ENCODE measurements at places on chromosomes 5 and 9. TPM values are rescaled to one million over a fixed set of nuclear protein-coding genes. Genes with fewer than 3 reads are reported as not detected.
A peak's percentile ranks its signal among the peaks of the same experiment; 100 is the strongest.

- H3K27me3 ChIP-seq, result peaks cover 5% of the 10 kb centered on the region
- no peak overlapping the region for H3K27ac ChIP-seq
- no peak for DNase-seq
- H3K4me1 ChIP-seq, result no peaks in the 10 kb centered on the region
- no peaks in the 10 kb centered on the region for H3K36me3 ChIP-seq
- no peak overlapping the region for H3K4me3 ChIP-seq
Measured at GRCh38 chr5:83683836-83684235, 36.8 kb downstream of the HAPLN1 start.

DNA sequence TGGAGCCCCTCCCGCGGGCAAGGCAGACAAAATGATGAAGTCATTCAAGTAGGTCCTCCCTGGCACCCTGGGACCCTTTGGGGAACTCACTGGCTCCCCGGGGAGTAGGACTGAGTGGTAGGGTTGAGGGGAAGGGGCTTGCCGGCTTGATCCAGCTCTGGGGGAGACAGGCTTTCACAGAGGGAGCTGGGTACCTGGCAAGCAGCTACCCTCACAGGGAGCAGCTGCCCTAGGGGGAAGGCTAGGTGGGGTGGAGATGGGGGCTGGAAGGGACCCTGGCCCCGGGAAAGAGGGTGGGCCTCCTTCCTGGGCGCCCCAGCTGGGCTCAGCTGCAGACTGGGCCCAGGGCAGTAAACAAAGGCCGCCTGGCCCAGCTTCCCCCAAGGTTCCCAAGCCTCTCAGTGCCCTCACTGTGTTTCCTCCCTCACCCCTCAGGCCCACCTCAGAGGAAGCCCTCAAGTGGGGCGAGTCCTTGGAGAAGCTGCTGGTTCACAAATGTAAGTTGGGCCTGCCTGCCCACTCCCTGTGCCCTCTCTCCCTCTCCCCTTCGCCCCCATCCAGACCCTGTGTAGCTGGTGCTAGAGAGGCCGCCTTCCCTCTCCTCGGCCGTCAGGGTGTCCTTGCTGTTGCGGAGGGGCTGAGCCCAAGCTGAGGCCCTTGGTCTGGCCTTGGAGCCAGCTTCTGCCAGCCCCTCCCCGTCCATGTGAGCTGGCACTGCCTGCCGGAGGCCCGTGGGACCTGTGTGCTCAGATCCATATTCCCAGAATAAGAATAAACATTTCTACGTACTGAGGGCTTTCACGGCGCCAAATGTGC is 131.2 kb downstream of the RGS3 start:
- no peak for DNase-seq
- H3K4me3 ChIP-seq, result no peak overlapping the region
- no peaks in the 10 kb centered on the region for H3K36me3 ChIP-seq
- peaks cover 23% of the 10 kb centered on the region for H3K4me1 ChIP-seq
- no peaks in the 10 kb centered on the region for H3K27me3 ChIP-seq

GRCh38 chr9:77469515-77470231 is 178.4 kb downstream of the GNA14 start:
- no peak for DNase-seq
- H3K27ac ChIP-seq, result no peak overlapping the region
- no peaks in the 10 kb centered on the region for H3K36me3 ChIP-seq
- H3K4me1 ChIP-seq, result peaks cover 10% of the 10 kb centered on the region
- H3K27me3 ChIP-seq, result peaks cover 5% of the 10 kb centered on the region
- no peak overlapping the region for H3K4me3 ChIP-seq

GRCh38 chr9:75941577-75942311 is 51.3 kb downstream of the PCSK5 start:
- H3K4me1 ChIP-seq, result peaks cover 22% of the 10 kb centered on the region
- no peaks in the 10 kb centered on the region for H3K27me3 ChIP-seq
- H3K27ac ChIP-seq, result no peak overlapping the region
- DNase-seq, result no peak
- no peak overlapping the region for H3K4me3 ChIP-seq
- H3K36me3 ChIP-seq, result peaks cover 3% of the 10 kb centered on the region

GRCh38 chr5:37448941-37449340 is 69.8 kb downstream of the WDR70 start:
- DNase-seq, result no peak
- peaks cover 6% of the 10 kb centered on the region for H3K4me1 ChIP-seq
- H3K27ac ChIP-seq, result no peak overlapping the region
- no peak overlapping the region for H3K4me3 ChIP-seq
- peaks cover 25% of the 10 kb centered on the region for H3K36me3 ChIP-seq
- no peaks in the 10 kb centered on the region for H3K27me3 ChIP-seq

- H3K4me1 ChIP-seq, result peaks cover 63% of the 10 kb centered on the region
- peak overlapping the region; percentile 95 for H3K27ac ChIP-seq
- H3K27me3 ChIP-seq, result no peaks in the 10 kb centered on the region
- H3K36me3 ChIP-seq, result peaks cover 6% of the 10 kb centered on the region
Measured at GRCh38 chr9:33167972-33168461, 881 bp upstream of the B4GALT1 start.

GRCh38 chr5:108421713-108422112 is 39.8 kb upstream of the FBXL17 start:
- no peak overlapping the region for H3K27ac ChIP-seq
- no peak for DNase-seq
- H3K36me3 ChIP-seq, result no peaks in the 10 kb centered on the region
- H3K4me3 ChIP-seq, result no peak overlapping the region
- H3K4me1 ChIP-seq, result no peaks in the 10 kb centered on the region

DNA sequence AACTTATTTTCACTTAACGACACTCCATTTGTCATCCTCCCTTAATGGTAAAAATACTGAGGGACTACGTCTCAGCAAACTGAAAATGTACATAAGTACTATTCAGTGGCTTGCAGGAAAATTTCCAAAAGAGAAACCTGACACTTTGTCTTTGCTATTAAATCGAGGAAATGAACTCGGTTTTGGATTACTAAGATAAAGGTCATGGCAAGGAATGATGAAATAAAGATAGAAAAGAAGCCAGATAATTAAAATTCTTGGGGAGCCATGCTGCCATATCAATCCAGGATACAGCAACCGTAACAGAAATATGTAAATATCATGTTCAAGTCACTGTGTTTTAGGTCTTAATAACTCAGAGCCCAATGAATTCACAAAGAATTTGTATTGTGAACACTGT is 647.8 kb downstream of the CDH9 start:
- no peaks in the 10 kb centered on the region for H3K4me1 ChIP-seq
- no peaks in the 10 kb centered on the region for H3K36me3 ChIP-seq
- no peak overlapping the region for H3K27ac ChIP-seq
- H3K27me3 ChIP-seq, result no peaks in the 10 kb centered on the region
- DNase-seq, result no peak

- no peaks in the 10 kb centered on the region for H3K27me3 ChIP-seq
- H3K4me1 ChIP-seq, result no peaks in the 10 kb centered on the region
- no peaks in the 10 kb centered on the region for H3K36me3 ChIP-seq
- peak overlapping the region; percentile 52 for H3K27ac ChIP-seq
Measured at GRCh38 chr9:32968101-32969011, 33.1 kb downstream of the APTX start.

- no peak overlapping the region for H3K4me3 ChIP-seq
- H3K27me3 ChIP-seq, result no peaks in the 10 kb centered on the region
- peak; percentile 8 for DNase-seq
- no peak overlapping the region for H3K27ac ChIP-seq
- H3K36me3 ChIP-seq, result no peaks in the 10 kb centered on the region
Measured at GRCh38 chr5:153276151-153276550, 214.3 kb upstream of the GRIA1 start.

DNA sequence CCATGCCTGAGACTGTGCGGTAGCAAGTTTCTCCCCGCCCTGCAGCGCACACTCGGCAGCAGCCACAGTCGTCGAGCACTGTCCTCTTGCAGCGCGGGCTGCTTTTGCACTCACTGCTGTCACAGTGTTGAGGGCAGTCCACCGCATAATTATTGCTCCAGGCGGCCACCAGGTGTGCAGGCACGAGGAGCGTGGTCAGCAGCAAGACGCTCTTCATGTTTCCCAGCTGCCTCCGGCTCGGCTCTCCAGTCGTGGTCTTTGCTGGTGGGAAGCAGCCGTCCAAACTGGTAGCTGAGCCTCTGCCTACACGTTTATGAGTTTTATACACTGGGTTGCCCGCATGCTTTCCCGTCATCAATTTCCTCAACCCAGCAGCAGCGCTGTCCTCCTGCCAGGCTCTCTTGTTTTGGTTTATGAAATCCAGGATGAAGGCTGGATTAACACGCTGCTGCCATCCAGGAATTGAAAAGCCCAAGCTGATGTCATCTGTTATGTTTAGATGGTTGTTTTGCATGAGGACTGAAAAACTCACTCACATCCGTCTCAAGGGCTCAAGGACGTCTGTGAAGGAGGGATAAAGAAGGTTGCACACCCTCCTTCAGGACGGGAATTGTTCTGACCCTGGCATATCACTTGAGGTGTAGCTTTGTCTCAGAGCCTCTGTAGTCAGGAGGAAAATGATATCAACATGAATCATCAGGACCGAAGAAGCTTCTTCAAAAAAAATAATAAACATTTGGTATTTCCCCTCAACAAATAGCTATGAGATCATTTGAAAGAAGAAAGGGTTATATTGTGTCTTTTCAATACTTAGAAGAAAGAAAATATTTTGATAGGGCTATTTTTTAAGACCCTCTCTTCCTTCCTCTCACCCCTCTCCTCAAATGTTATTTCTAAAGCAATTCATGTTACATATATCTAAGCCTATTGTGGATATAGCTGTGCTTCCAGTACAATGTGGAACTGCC is at the start of gene ESM1:
Gene ESM1, minus strand, starts transcription at position 293 of the 968 bp plus-strand sequence. Its CDS starts 76 bp downstream, at position 217.
- peak within 1 kb of the TSS; percentile 56 for H3K4me3 ChIP-seq
- DNase-seq, result no peak
- no peaks in the 10 kb centered on the region for H3K36me3 ChIP-seq
- H3K27me3 ChIP-seq, result peaks cover 34% of the 10 kb centered on the region
- no peak within 1 kb of the TSS for H3K27ac ChIP-seq

- no peak overlapping the region for H3K27ac ChIP-seq
- DNase-seq, result no peak
- no peaks in the 10 kb centered on the region for H3K36me3 ChIP-seq
Measured at GRCh38 chr5:114665551-114665950, 303.7 kb downstream of the KCNN2 start.

GRCh38 chr5:109328626-109329025 is 81.1 kb downstream of the PJA2 start:
- H3K4me3 ChIP-seq, result no peak overlapping the region
- H3K36me3 ChIP-seq, result no peaks in the 10 kb centered on the region
- no peak for DNase-seq
- no peak overlapping the region for H3K27ac ChIP-seq
- H3K4me1 ChIP-seq, result no peaks in the 10 kb centered on the region
- H3K27me3 ChIP-seq, result no peaks in the 10 kb centered on the region

- peaks cover 43% of the 10 kb centered on the region for H3K27me3 ChIP-seq
- peaks cover 12% of the 10 kb centered on the region for H3K36me3 ChIP-seq
- H3K27ac ChIP-seq, result no peak overlapping the region
- no peak overlapping the region for H3K4me3 ChIP-seq
- no peak for DNase-seq
Measured at GRCh38 chr5:983238-983524, 25.4 kb upstream of the NKD2 start.

DNA sequence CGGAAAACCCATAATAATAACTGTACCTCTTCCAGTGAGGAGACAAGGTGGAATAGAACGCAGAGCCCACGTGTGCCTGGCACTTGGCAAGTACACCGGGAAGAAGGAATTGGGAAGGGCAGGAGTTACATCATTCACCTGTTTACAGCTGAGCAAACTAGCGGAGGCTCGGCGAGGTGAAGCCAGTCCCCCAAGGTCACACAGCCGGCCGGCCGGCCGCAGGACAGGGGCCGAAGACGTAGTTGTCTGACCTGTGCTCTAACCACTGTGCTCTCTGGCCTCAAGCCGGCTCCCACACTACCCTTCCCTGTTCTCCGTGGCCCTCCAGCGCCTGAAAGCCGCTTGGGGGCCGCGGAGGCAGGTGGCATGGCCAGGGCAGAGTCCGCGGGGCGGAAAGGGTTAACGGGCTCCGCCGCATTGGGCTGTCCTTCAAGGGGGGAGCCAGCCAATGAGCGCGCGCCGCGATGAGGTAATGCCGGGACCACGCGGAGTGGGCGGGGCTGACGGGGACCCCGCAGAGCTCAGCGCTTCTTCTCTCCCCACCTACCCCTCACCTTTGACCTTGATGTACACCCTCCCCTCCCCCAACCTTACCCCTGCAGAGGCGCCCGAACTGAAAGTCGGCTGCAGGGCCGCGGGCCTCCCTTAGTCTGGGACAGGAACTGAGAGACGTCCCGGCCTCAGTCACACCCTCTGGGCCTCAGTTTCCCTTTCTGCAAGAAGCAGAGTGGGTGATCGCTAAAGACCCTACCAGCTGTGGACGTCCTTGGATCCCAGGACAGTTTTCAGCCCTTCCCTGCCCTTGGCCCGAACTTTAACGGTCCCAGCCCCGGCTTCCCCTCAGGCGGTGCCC is 125.1 kb downstream of the C9orf50 start:
- H3K27me3 ChIP-seq, result no peaks in the 10 kb centered on the region
- peaks cover 57% of the 10 kb centered on the region for H3K4me1 ChIP-seq
- H3K4me3 ChIP-seq, result peak overlapping the region; percentile 72
- H3K36me3 ChIP-seq, result peaks cover 12% of the 10 kb centered on the region

GRCh38 chr9:108269371-108269770 is 586.4 kb downstream of the ACTL7B start:
- DNase-seq, result no peak
- no peak overlapping the region for H3K4me3 ChIP-seq
- H3K27ac ChIP-seq, result no peak overlapping the region
- H3K36me3 ChIP-seq, result no peaks in the 10 kb centered on the region
- H3K27me3 ChIP-seq, result no peaks in the 10 kb centered on the region
- H3K4me1 ChIP-seq, result no peaks in the 10 kb centered on the region

- no peaks in the 10 kb centered on the region for H3K36me3 ChIP-seq
- H3K4me1 ChIP-seq, result no peaks in the 10 kb centered on the region
- no peak overlapping the region for H3K4me3 ChIP-seq
- DNase-seq, result no peak
- H3K27ac ChIP-seq, result no peak overlapping the region
Measured at GRCh38 chr5:38445374-38446028, 110.9 kb downstream of the LIFR start.

Gene COL5A1
- not detected for total RNA-seq

Gene RPL35
- 1,822 TPM for total RNA-seq

Gene AK8
- total RNA-seq, result 0.63 TPM

Gene PCDHGB1
- total RNA-seq, result 0.19 TPM

Gene FBN2
- total RNA-seq, result 0.05 TPM

Gene SLC36A2
- not detected for total RNA-seq

Gene TMEM252
- total RNA-seq, result not detected

All from activated T-cell treated with anti-CD3 and anti-CD28 coated beads, Interleukin-2, amount 50 U/mL, for 72 hours (primary cell).